Activated CD4-positive, alpha-beta T cell treated with anti-CD3 and anti-CD28 coated beads, Interleukin-2, Interleukin-4, amounts not matched to agents 100 ng/mL and 50 ng/mL, durations not matched to agents 16 hours and 8 hours (primary cell): ENCODE measurements at places on chromosomes 2 and 18.

DNA sequence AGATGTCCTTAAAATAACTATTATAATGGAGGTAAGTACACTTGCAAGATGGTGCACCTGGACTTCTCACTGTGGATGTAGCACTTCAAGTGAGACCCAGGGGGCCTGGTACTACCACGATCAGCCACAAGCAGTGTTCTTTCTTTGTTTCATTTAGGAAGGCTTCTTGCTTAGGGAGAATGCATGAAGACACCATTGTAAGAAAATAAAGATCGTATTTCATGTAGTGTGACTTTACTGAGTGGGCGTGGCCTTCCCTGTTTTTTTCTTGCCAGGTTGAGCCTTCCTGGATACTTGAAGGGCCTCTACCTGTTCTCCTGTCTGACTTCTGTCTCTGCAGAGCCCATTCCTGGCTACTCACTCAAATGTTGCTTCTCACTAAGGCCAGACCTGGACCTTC, 615.6 kb upstream of the SOX11 start:
- no peak for DNase-seq

DNA sequence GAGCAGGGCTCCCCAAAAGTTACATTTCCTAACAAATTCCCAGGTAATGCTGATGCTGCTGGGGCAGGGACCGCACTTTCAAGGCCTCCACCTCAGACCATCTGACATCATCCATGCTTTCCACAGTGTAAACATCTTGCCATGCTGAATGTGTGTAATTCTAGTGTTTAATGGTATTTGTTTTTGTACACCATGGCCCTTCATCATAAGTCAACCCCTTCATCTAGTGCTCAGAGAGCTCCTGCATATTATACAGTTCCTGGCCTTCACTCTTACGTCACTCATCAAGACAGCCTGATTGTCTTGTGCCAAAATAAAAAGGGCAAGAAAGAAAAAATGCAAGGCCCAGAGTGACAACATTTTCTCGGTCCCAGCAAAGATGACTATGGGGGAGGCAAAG, 77.5 kb upstream of the ZFP36L2 start:
- DNase-seq = no peak

GRCh38 chr2:82826437-82826836, 1632.6 kb downstream of the SUCLG1 start:
- no peak for DNase-seq

GRCh38 chr2:70651014-70651413, 97.4 kb upstream of the TGFA start:
- no peak for DNase-seq

DNA sequence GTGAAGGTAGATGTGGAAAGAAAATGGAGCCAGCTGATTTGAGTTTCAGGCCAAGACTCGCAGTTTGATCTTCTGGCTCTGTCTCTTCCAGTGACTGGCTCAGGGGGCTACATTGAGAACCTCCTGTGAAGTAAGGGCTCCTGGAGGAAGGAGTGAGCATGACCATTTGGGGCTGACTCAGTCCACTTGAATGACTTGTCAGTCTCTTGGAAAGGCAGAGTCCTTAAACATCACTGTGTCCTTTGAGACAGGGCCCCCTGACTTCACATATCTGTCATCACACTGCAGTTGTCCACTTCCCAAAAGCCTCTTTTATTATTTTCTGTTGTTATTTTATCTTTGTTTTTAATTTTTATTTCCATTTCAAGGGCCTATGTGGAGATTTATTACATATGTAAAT, 204.6 kb upstream of the APCDD1 start:
- DNase-seq = no peak

DNA sequence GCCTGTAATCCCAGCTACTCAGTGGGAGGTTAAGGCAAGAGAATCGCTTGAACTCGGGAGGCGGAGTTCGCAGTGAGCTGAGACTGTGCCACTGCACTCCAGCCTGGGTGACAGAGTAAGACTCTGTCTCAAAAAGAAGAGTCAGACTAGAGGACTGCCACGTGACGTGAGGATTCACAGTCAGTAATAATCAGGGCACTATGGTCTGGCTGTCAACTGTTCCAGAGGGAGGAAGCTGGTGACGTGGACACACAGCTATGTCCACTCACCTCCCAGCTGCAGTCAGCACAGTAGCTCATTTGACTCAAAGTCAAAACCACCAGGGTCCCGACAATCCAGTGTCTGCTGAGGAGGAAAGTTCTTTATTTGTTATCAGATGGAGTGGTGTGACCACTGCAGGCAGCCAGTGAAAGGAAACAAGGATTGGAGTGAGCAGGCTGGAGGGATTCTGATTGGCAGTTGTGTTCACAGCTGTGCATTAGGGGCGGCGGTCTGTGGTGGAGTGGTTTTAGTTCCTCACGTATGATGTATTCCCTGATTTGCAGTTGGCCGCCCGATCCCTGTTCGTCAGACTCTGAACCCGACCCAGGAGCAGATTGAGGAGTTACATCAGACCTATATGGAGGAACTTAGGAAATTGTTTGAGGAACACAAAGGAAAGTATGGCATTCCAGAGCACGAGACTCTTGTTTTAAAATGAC, 37.9 kb downstream of the MOGAT1 start:
- no peak for DNase-seq

- DNase-seq = no peak
These were observed 140.5 kb upstream of the GYPC start for GRCh38 chr2:126515471-126515870.

- no peak for DNase-seq
These were observed 101.7 kb downstream of the ZFP36L2 start for GRCh38 chr2:43124687-43125057.

DNA sequence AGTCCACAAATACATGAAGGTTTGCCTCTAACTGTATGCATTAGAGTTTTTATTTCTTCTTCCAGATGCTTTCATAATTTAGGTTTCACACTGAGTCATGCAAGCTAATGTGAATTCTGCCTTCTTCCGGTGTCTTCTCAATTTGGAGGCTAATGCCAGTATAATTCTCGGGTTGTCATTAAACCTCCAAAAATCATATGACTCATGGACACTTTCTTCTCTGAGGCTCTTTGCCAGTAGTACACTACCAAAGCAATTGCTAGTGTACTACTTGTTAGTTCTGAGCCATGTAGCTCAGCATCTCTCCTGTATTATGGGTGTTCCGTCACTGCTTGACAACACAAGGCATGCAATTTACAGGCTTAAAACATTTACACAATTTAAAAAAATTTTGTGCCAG, 137.1 kb downstream of the VWC2L start:
- DNase-seq = no peak

GRCh38 chr2:85022232-85022631, 51.3 kb downstream of the KCMF1 start:
- no peak for DNase-seq

DNA sequence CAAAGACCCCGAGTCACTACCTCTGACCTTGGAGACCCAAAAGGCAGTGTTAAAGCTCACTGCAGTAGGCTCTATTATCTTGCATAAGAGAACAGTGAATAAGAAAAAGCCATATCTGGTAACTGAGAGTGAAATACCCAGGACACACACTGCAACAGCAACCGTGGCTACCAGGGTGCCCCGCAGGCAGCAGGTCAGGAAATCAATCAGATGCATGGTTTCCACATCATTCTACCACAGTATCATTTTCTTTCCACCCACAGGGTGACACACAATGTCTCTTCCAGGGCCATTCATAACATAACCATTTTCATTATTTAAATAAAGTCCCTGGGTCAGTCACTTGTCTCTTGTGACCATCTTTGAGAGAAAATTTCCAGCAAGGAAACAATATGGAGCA, 131.3 kb downstream of the CCBE1 start:
- DNase-seq = no peak

DNA sequence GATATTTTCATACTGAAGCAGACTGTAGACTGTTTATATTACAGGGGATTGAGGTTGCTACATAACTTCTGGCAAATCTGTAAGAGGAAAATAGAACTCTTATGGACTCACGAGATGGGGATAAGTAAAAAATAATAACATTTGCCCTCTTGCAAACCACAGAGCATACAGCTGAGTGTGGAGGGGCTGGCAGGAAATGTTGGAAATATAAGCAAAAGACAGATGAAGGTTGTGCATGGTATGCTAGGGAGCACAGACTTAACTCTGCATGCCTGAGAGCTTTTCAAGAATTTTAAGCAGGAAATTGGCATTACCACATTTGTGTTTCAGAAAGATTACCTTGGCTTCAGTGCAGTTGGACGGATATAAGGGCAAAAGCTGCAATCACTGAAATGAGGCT, 411.1 kb downstream of the RAD51AP2 start:
- no peak for DNase-seq

GRCh38 chr2:43368483-43369385, 142.3 kb upstream of the ZFP36L2 start:
- no peak for DNase-seq

- no peak for DNase-seq
These were observed 478 bp downstream of the CLHC1 start for GRCh38 chr2:55231546-55232083.

GRCh38 chr2:233234264-233234663, 17.2 kb upstream of the ATG16L1 start:
- DNase-seq = peak; percentile 75

- no peak for DNase-seq
These were observed 26.8 kb upstream of the CUL3 start for GRCh38 chr2:224611938-224612337.

DNA sequence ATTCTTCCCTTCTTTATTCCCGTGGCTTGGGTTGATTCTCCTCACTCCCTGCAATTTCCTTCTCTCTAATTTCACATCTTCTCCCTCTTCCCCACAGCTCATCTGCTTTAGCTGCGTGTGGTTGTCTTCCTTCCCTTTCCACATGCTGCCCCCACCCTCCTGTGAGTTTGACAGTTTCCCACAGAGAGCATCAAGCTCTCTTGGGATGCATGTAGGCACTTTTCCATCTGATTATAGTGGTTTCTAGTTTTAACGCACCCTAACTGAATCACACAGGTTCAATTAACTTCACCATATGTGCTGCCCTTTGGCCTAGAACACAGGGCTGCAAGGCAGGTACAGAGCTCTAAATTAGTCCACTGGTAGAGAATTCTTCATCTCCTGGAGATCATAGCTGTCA, 110.5 kb downstream of the TACR1 start:
- DNase-seq = no peak

DNA sequence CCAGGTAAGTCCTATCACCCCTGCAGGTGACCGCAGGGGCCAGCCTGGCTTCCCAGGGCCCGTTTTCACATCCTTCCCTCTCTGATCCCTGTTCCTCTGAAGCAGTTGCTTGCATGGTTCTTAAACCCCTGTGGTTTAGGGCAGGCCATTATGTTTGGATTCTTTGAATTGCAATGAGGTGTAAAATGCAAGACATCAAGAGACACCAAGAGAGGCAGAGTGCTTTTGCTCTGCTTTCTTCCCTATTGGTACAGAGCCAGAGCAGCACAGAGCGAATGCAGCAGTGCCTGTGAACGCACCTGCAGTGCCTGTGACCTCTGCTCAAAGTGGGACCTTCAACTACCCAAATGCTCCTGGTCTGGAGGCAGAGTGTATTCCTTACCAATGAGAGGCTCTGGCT, 7.6 kb downstream of the RFX8 start:
- DNase-seq = no peak

GRCh38 chr2:48567671-48568070, 37.7 kb downstream of the STON1 start:
- DNase-seq = no peak

DNA sequence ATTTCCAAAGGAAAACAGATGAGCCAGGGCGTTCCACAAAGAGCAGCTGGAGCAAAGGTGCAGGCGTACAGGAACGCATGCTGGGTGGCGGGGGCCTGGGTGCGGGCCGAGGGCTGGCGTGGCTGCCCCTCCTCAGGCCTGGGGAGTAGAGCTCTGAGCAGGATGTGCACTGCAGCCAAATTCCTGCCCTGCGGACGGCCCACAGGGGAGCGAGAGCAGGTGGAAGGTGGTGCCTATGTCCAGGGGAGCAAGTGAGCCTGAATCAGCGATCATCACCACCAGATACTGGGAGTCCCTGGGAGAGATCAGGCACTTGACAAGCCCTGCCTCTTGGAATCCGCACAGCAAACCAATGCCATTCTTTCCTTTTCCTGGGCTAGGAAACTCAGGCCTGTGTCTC, 106.3 kb downstream of the GBX2 start:
- DNase-seq = no peak

DNA sequence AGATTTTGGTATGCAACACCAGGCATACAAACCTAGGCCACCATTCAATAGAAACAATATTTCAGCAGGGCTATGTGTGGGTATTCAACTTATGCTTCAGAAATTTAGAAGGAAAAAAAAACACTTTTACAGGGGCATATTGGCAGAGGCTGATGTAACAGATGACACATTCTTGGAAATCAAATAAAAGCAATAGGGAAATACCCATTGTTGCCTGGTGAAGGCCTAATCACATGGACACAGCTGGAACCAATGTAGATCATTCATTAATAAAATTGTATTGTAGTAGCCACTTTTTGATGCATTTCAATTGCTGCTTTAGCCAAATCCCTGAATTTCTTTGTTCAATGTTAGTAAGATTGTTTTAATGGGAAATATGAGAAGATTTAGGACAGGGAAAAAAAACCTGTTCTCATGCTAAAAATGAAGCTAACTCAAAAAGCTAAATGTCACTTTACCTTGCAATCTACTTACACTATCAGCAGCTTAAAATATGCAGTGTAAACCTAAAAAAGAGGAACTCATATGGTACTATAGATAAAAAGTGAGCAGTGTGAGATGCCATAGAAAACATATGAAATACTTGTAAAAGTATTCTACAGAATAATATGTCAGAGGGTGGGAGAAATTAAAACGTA, 289.4 kb downstream of the ZEB2 start:
- DNase-seq = peak; percentile 42

- no peak for DNase-seq
These were observed 55.7 kb downstream of the PTPN2 start for GRCh38 chr18:12828116-12829051.

DNA sequence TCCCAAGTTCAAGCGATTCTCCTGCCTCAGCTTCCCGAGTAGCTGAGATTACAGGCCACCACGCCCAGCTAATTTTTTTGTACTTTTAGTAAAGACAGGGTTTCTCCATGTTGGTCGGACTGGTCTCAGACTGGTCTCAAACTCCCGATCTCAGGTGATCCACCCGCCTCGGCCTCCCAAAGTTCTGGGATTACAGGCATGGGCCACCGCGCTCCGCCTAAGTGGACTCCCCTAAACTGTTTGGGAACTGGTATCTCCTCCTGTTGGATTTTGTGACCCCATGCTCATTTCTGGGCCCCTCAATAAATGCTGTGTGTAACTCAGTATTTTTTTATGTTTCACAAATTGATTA, 5.2 kb downstream of the SCTR start:
- no peak for DNase-seq

DNA sequence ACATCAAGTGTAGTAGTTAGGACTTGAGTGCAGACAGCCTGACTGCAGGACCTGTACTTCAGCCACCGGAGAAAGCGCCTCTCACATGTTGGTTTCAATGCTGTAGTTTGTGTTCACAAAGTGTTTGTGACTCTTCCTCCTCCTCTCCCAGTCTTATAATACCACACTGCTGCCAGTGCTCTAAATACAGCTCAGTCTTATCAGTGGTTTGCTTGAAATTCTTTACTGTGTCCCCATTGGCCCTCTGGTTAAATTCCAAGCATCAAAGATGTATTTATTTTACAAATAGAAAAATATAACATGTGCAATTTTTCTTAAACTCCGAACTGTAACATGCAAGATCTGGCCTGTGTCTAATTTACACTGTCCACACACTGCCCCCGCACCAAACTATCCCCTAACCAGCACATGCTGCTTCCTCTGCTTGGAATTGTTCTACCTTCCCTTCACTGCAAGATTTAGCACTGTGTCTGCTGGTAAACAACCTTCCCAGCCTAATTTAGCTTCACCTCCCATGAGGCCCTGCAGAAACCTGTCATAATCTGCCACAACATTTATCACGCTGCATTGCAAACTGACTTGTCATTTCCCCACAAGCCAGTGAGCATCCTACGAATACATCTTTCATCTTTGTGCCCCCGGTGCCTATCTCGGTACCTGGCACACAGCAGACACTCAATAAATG, 77.1 kb downstream of the SUMO1 start:
- DNase-seq = peak; percentile 45
